SJSA1 (cell line): ENCODE measurements at places on chromosomes 1 and 21.

DNA sequence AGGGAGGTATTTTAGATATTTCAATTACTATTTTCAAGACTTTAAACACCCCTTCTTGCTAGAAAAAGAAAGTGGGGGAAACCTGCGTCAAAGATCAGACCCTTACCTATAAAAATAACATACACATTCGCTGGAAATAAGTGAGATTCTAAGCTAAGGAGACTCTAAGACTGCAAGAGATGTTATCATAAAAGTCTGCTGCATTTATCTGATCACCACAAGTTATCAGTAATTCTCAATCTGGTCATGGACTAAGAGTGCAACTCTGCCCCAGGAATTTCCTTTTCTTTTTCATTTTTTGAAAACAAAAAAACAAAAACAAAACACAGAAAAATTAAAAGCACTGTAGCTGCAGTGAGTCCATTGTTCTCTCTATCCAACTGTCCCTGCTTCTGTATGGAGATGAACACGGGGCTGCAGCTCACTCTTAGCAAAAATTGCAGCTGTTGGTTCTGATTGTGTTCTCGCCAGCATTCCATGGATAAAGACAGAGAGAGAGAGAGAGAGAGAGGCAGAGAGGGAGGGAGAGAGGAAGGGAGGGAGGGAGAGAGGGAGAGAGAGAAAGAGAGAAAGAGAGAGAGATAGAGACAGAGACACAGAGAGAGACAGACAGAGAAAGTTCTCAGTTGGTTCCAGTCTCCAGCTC is 14.1 kb downstream of the XKR8 start:
- no peak for DNase-seq

- peak; percentile 67 for DNase-seq
These were observed 6.3 kb upstream of the TMEM39B start for GRCh38 chr1:32066489-32066873.

DNA sequence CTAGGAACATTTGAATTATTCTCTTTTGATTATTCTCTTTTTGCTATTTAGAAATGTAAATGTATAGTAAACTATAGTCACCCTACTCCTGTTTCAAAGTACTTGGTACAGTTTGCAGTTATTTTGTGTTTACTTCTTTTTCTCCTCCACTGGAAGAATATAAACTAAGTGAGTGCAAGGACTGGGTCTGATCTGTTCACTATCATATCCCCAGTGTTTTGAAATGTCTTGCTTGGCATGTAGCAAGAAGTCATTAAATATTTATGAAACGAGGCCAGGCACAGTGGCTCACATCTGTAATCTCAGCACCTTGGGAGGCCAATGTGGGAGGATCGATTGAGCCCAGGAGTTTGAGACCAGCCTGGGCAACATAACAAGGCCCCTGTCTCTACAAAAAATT is 35.8 kb upstream of the PODN start:
- no peak for DNase-seq

DNA sequence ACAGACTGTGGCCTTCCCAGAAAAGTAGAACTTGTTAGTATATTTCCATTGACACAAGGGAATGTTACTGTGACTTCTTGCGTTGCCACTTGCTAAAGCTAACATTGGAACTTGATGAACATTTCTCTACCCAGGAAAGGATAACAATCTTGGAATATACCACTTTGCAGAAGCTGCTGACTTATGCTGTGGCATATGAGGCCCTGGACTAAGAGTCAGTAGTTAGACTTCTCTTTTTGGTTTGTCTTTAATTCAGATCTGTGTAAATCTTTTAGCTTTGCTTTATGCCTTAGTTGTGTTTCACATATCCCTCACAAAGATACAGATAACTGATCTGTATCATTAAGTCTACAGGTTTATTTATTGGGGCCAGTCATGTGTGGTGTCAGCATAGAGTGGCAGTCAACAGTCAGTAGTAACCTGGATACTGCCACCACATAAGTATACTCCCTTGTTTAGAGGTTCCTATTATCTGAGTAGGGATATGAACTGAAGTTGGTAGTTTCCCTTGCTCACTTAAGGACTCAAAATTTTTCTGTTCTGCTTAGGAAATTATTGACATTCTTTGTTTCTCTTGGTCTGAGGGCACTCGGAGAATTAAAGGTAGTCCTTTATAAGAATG is 14.7 kb downstream of the RNF2 start:
- DNase-seq = no peak

- no peak for DNase-seq
These were observed 289.2 kb downstream of the GRIK1 start for GRCh38 chr21:29650523-29651022.

DNA sequence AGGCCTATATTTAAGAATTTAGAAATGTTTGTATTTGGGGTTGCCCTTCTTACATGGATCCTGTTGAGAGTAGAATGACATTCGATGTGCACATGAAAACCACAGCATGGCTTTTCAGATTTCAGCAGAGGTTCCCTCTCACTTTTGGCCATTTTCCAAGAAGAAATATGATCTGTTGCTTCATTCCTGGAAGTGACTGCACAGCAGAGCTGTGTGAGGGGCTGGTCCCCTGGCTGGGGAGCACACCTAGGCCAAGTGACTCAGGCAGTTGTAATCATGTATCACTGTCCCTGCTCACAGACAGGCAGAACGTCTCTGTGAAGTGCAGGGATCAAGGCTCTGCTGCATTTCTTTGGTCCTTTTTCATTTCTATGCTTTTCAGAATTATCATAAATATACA is 32.3 kb downstream of the AGT start:
- DNase-seq = no peak

DNA sequence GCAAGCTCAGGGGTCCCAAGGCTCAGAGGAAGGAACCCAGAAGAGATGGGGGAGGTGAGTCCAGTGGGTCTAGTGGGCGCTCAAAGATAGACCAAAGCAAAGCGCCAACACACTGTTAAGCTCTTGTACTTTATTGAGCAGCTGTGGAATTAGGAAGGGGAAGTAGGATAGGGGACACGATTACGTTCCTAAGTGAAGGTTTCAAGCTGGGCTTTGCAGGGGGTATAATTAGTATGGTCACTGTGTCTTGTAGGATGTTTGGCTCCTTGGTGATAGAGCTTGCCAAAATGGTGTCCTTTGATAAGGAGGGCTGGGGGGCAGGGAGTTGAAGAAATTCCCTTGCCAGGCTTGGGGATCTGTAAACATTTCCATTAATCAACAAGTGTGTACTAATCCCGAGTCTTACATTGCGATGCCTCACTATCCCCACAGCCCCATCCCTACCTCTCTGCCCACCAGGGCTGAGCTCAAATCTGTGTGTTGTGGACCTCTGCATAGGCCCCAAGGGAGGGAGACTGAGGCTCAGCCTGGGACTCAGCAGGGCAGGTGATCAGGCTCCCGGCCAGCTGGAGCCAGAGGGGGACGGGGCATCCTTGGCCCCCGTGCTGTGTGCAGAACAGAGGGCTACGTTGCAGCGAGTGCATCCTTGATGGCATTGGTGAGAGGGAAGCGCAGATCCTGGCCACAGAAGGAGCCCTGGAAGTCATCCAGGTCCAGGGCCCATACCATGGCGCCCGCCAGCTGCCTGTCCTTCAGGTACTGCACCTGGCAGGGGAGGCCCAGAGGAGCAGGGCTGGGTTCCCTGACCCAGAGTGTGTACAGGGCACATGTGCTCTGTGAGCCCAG is 3.4 kb upstream of the MYBPH start:
- no peak for DNase-seq

DNA sequence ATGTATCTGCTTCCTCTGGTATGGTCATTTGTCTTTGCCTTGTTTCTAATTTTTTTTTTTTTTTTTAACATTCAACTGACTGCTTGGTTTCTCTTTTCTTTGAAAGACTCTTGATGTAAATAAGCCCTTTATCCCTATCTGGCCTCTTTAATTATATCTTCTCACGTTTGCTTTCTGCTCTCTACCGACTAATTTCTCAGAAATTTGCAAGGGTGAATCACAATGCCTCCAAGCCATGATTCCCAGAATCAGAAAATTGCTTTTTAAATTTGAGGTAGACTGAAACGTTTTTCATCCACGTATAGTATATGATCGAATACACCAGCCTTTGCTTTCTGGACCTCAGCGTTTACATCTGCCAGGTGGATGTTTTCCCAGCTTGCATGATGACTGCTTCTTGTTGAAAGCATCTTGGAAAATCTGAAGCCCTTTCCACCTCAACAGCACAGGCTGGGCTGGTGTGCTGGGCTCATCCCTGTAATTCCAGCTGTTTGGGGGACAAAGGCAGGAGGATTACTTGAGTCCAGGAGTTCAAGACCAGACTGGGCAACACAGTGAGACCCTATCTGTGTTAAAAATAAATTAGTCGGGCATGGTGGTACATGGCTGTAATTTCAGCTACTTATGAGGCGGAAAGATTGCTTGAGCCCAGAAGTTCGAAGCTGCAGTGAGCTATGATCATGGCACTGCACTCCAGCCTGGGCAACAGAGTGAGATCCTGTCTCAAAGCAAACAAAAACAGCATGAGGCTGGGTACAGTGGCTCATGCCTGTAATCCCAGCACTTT is 35.0 kb upstream of the GPR137B start:
- DNase-seq = no peak

DNA sequence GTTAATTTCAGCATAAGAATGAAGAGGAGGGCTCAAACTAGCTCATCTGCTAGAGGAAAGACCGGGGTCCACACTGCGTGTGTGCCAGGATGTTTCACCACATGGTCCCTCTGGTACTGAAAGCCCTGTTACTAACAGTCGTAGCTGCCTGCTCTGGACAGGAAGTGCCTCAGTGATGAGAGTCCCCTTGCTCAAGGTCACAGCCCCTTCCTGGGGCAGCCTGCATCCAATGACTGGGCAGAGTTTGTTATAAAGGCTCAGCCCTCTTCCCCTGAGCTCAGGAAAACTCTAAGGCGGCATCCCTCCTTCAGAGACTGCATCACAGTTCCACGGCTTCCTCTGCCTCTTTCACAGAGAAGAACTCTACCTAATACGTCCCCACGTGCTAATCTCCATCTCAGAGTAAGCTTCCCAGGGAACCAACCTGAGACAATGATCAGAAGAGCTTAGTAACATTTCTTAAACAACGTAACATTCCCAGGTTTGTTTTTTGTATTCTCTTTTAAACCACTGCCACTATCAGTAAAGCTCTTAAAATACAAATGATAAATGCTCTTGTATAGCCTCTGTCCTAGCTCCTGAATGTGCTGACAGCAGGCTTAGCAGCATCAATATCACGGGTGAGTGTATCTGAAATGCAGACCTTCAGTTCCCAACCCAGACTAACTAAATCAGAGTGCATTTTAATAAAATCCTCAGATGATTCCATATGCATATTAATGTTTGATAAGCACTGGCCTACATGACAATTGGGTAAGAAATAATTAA is 38.0 kb upstream of the ATP1A1 start:
- DNase-seq = no peak

DNA sequence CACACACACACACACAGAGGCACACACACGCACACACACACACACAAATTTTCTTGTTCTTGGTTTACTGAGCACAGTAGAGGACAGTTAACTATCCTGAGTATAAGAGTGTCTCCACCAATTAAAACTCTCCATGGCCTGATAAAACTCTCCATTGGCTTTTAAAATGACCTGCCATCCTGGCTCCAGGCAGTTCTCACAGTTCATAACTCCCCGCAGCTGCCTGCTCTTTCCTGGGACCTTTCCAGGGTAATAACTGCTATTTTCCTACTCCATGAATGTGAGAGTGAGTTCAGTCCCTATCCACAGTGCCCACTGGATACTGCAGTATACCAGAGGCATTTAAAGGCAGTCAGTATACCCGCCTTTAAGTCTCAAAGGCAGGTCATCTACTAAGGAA is 351.5 kb downstream of the PLPP3 start:
- no peak for DNase-seq

- DNase-seq = peak; percentile 78
These were observed 13.5 kb upstream of the PPP1R8 start for GRCh38 chr1:27816921-27817630.

GRCh38 chr1:25797939-25798338 is 2.1 kb upstream of the SELENON start:
- no peak for DNase-seq

DNA sequence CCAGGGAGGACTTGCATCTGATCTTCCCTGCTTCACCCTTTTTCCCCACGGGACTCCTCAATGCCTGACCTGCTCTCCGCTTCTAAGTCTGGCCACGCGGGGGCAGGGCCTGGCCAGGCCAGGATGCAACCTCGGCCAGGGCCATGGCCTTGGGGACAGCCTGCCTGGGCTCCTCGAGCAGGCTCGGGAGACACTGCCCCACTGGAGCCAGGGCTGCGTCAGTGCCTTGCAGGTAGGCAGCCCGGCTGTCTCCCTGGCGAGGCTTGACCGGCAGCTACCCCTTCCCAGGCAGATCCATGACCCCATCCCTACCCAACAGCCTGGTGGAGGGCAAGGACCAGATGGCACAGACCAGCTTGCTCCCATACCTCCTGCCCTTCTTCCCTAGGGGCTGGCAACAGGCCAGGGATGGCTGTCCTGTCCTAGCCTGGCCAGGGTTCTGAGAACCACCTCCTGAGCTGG is 2.7 kb upstream of the PRDM16 start:
- DNase-seq = no peak

- no peak for DNase-seq
These were observed 53.8 kb downstream of the LYPLAL1 start for GRCh38 chr1:219227360-219228057.

- DNase-seq = no peak
These were observed 14.3 kb upstream of the SPEN start for GRCh38 chr1:15833069-15833679.

GRCh38 chr1:113389359-113389952 is 859 bp upstream of the MAGI3 start:
- DNase-seq = no peak

DNA sequence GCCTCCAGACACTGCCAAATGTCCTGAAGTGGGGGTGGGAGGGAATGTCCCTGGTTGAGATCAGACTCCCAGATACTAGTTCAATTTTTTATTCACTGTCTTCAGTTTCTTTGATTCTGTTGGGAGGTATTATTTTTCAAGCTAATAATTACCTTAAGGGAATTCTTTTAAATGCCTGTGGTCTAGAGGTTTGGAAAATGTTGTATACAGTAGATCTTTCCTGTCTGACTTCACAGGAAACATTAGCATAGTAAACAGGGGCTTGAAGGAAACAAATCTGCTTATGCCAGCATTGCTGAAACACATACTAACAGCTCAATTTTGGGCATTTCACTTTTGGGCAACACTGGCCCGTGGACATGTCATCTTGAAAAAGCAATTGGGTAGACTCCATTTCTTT is 84.3 kb upstream of the HP1BP3 start:
- DNase-seq = no peak

DNA sequence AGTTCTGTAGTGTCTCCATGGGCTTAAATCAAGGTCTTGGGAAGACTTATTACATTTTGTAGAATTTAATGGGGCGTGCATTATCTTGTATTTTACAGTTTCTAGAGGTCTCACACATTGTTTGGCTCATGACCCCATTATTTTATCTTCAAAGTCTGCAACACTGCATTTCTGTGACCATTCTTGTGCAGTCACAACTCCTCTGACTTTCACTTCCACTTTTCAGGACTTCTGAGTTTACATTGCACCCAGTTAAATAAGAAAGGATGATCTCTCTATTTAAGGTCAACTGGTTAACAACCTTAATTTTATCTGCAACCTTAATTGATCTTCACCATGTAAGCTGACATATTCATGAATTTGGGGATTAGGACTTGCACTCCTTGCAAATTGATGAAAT is 1186.6 kb downstream of the MRPL39 start:
- no peak for DNase-seq
